ENCODE measurements at places on chromosomes 1 and 21.

GRCh38 chr1:162055062-162055461 is 14.4 kb upstream of the NOS1AP start:
- DNase-seq: no peak

DNA sequence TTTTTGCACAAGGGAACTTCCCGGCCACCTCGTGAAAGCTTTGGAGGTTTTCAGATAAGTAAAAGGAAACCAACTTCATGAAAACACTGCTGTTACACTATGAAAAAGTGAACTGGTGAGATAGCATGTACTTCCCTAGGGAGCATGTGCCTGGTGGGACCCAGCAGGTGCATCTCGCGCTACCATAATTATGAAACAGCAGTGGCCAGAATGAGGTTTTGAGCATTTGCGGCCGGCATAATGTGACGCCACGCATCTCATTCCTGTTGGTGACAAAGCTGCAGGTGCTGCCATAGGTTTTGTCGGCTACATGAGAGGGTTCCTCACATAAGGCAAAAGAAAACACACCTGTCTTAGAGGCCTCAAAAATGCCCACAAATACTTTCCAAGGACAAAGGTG is 1.7 kb downstream of the KRTAP10-3 start:
- DNase-seq: no peak

DNA sequence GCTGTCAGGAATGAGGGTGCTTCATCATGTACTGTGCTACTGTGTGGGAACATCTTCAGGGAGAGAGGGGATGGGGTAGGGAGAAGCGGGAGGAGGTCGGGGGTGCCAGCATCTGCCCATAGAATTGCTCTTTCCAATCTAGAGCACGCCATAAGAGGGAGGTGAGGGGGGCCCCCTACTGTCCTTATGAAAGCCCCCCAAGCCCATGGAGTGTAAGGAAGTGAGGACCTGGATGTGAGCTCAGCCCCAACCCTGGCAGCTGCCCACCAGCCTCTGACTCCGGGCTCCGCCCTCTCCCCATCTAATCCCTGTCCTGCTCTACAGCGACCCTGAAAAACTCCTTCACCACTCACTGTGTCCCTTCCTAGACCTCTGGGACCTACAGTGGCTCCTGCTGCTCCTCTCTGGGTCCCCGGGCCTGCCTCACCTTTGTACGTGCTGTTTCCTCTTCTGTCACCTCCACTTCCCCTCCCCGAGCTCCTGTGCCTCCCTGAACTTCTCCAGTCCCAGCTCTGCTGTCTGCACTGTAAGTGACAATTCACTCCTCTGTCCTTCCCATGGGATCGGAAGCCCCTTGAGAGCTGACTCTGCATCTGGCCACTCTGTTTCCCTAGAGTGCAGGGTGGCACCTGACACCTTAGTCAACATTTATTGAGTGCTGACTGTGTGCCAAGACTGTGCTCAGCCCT is 269.4 kb downstream of the PTPRU start:
- no peak for DNase-seq

DNA sequence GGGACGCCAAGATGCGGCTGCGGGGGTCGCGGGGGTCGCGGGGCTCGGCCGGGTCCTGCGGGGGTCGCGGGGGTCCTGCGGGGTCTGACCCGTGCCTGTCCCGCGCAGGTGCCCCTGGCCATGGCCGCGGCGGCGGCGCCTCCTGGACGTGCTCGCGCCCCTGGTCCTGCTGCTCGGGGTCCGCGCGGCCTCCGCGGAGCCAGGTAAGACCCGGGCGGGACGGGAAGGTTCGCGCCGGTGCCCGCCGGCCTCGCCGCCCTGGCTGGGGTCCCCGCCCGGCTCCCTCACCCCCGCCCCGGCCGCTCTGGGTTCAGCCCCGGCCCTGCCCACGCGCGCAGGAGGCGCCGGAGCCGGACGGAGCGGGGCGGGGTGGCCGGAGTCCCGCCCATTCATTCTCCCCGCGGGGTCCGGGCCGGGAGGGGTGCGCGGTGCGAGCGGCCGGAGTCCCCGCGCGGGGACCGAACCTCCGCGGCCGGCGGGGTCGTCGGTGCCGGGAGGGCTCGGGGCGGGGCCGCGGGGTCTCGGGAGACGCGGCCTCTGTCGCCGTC is 380 bp downstream of the COL18A1 start:
- DNase-seq: no peak

GRCh38 chr1:31932491-31933316 is 5.5 kb downstream of the PTP4A2 start:
- DNase-seq: no peak

DNA sequence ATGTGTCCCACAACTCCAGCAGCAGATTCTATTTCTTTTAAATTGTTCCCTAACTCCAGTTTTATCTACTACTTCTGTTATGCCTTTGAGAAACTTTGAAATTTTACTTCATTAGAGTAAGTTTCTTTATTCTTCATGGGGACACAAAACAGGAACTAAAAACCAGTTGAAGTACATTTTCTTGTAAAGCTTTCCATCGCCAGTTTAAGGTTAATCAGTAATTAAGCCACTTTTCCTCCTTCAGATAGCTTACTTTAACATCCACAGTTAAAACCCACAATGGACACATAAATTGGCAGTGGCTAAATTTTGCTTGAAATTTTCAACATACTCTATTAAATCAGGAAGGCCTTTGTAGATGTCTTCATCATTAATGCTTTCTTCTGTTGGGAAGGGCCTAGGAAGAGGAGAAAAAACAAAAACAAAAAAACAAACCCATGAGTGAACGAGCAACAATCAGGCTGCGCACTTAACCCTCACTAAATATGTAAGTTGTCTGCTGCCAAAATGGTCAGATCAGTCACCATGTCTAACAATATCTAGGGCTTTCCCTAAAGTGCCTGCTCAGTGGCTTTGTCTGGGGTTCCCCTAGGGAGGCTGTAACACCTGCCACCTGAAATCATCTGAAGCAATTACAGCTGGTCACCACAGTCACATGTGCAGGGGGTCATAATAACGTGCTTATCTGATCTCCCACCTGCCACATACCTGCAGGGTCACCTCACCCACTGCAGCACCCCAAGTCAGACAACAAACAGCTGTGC is 187.9 kb downstream of the VAV3 start:
- no peak for DNase-seq

GRCh38 chr1:237181743-237182317 is 139.8 kb downstream of the RYR2 start:
- no peak for DNase-seq

DNA sequence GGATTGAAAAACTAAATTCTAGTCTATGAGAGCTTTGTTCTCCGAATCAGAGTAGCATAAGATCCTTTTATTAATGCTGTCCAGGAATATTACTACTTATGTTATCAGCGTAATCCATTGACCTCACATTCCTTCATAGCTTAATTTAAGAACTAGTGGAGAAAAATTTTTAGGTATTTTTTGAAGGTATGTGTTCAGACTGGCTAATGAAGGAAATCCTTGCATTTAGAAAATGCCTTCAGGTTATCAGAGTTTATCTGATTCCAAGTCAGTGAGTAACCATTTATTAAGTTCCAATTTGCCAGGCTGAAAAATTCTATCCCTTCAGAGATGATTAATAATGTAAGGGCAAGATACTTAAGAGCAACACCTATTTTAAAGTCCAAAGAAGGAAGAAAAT is 338.2 kb upstream of the B3GALT2 start:
- no peak for DNase-seq

DNA sequence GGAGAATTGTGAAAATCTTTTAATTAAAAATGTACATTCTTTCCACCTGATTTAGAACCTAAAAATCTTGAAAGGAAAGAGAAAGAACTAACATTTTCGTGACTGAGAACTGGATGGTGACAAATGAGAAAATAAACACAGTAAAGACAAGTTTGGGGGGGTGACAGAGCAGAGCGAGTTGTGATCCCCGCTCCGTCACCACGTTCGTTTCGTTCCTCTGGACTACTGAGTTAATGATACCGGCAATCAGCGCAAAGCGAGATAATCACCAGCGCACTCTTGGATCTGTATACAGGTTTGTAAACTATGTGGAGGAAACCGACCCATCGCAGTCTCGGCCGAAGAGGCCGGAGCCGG is 31.2 kb upstream of the CFAP126 start:
- no peak for DNase-seq

- no peak for DNase-seq
These were observed 26.6 kb upstream of the DNM3 start for GRCh38 chr1:171814692-171815091.

DNA sequence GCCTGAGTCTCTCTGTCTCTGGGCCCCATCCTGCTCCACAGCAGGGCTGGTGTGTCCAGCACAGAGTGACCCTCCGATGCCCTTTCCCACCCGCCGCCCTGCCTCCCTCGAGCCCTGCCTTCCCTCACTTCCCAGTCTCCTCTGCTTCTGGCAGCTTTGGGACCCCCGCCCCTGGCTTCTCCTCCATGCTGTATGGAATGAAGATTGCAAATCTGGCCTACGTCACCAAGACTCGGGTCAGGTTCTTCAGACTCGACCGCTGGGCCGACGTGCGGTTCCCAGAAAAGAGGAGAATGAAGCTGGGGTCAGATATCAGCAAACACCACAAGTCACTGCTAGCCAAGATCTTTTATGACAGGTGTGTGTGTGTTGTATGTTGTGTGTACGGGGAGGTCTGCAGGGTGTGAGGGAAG is 14.3 kb downstream of the MOV10 start:
- no peak for DNase-seq

GRCh38 chr1:224438989-224439388 is 4.4 kb upstream of the WDR26 start:
- DNase-seq: no peak

DNA sequence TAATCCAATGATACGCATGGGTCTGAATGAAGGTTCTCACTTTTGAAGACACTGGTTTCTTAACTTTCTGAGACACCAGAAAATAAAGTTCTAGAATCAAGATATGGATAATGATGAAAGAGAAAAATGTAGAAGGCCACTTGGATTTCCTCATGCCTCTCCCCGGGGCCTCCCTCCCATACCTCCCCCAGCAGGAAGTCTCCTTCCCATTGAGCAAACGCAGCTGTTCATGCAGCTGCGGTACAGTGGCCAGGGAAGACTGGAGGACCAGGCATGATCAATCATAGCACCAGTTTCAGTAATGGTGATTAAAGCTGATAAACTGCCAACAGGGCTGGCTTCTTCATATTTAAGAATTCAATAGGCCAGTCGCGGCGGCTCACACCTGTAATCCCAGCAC is 10.9 kb upstream of the UBR4 start:
- DNase-seq: no peak

DNA sequence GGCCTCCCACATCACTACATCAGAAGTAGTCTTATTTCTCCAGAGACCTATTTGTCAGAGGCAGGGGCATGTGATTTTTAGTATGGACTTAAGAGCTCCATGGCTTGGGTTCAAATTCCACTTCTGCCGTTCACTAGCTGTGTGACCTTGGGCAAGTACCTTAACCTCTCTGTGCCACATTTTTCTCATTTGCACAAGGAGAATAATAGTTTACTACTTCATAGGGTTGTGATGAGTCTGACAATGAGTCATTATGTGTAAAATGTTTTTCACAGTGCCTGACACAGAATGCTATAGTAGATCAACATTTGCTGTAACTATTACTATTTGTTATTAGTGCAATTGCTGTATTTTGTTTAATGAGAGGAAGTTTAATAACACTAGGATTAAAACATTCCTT is 200.6 kb downstream of the PRDM2 start:
- no peak for DNase-seq

GRCh38 chr1:91846007-91846638 is 39.8 kb downstream of the TGFBR3 start:
- no peak for DNase-seq

DNA sequence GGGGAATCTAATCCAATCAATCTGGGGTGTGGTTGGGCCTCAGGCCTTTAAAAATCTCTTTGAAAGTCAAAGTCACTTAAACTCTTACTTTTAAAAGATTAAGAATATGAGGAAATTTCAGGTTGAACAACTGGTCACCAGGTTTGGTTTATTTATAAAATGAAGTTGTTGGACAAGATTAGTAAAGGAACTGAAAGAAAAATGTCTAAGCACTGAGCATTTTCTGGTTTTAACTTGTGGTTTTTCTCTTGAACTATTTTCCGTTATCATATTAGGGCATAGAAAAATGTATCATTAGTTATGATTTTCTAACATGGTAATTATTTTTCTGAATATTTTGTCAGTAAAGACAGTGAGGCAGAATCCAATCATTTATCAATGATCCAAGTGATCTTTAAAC is 49.6 kb downstream of the RGS2 start:
- no peak for DNase-seq

DNA sequence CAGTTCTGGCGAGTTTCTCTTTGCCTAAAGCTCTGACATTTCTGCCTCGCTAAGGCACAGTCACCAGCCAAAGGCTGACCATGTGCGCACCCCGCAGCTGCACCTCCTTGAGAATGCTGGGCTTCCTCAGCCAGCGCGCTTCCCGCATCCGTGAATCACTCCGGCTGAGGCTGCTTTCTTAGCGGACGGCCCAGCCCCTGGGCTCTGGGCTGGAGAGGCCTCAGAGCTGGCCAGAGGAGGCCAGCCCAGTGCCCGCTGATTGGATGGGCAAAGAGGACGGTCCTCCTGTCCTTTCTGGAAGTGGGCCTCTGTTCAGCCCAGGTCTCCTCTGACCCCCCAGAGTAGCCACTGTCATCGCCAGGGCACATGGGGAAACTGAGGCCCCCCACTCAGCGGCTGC is 56.1 kb downstream of the PRDM16 start:
- DNase-seq: no peak

DNA sequence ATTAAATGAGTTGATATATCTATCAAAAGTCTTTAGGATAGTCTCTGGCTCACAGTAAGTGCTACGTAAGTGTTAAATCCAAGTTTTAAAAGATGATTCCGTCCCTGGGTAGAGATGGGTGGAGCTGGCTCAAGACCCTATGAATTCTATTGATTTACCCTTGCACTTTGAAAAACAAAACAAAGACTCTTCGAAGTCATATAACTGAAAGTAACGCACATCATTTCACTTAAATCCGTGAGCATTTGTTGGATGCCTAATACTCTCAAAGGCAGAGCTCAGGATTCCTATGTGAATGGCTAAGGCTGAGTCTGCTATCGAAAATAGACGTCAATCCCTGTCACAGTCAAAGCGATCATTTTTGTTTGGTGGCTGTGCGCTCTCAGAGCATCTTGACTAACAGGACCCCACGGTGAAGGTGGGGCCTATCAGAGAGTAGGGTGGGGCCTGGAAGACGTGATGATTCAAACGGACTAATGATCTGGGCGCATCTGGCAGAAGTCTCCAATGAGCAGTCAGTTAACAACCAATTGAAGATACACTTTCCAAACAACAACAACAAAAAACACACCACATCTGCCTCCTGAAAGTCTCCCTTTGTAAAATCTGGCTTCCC is 1.2 kb upstream of the NUCKS1 start:
- no peak for DNase-seq

DNA sequence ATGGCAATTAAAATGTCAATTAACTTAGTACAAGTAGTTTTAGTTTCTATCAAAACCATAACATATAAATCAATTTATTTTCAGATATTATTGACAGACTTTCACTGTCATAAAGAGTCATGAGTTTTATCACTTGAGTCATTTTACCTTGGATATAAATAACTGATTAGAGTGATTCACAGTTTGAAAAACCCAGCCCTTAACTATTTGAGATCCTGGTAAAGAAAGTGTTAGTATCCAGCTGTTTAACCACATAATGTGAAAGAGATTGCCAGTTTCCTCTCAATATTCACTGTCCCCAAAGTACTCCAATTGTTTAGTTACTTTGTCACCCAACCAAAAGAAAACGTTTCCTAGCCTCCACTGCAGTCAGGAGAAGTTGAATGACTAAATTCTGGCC is 91.3 kb downstream of the UCHL5 start:
- no peak for DNase-seq
